ENCODE measurements at places on chromosomes 2 and 18.
A peak's percentile ranks its signal among the peaks of the same experiment; 100 is the strongest.

GRCh38 chr2:219106251-219106650 lies 45.5 kb upstream of the IHH start:
- DNase-seq, result no peak

GRCh38 chr2:55827855-55828254 lies 95.7 kb downstream of the EFEMP1 start:
- DNase-seq, result no peak

- DNase-seq, result no peak
These were observed 151.0 kb upstream of the DAPL1 start for GRCh38 chr2:158644139-158644538.

DNA sequence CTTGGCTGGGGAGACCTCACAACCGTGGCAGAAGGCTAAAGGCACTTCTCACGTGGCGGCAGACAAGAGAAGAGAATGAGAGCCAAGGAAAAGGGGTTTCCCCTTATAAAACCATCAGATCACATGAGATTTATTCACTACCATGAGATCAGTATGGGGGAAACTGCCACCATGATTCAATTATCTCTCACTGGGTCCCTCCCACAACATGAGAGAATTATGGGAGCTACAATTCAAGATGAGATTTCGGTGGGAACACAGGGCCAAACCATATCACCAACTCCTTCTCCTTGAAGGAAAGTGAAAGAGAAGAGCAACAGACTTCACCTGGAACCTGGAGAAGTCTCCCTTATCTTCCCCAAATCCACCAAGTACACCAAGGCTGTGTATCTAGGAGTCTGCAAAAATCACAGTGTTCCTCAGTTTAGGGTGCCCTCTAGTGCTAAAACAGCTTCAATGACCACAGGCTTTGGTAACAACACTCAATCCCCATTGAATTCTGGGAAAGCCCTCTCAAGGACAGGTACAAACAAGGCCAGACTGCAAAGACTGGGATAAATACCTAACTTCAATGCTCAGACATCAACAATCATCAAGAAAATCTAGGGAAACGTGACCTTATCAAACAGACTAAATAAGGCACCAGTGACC lies 148.8 kb upstream of the SRD5A2 start:
- DNase-seq, result peak; percentile 27

- no peak for DNase-seq
These were observed 577.8 kb upstream of the NXPH2 start for GRCh38 chr2:139357972-139358371.

DNA sequence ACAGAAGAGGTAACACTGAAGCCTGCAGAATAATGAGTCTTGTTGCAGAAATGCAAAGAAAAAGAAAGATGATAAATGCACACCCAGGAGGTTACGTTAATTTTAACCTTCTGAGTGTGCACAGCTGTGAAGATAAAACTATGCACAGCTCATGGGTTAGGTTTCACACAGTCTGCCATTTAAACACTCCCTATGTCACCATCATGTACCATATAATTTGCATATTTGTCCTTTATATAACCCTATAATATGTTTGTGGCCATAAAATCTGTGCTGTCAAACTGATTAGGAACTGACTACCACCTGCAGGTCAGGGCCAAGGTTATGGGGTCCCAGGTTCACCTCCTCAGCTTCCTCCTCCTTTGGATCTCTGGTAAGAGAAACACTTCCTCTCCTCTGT lies 205.5 kb downstream of the RPIA start:
- no peak for DNase-seq

GRCh38 chr2:181814057-181814491 lies 77.5 kb upstream of the ITPRID2 start:
- DNase-seq, result peak; percentile 26

- no peak for DNase-seq
These were observed 16.4 kb downstream of the SMAD7 start for GRCh38 chr18:48934415-48934722.

- DNase-seq, result no peak
These were observed 3.6 kb downstream of the B3GNT2 start for GRCh38 chr2:62199392-62200125.

- no peak for DNase-seq
These were observed 304.8 kb upstream of the SOX11 start for GRCh38 chr2:5387406-5387805.

DNA sequence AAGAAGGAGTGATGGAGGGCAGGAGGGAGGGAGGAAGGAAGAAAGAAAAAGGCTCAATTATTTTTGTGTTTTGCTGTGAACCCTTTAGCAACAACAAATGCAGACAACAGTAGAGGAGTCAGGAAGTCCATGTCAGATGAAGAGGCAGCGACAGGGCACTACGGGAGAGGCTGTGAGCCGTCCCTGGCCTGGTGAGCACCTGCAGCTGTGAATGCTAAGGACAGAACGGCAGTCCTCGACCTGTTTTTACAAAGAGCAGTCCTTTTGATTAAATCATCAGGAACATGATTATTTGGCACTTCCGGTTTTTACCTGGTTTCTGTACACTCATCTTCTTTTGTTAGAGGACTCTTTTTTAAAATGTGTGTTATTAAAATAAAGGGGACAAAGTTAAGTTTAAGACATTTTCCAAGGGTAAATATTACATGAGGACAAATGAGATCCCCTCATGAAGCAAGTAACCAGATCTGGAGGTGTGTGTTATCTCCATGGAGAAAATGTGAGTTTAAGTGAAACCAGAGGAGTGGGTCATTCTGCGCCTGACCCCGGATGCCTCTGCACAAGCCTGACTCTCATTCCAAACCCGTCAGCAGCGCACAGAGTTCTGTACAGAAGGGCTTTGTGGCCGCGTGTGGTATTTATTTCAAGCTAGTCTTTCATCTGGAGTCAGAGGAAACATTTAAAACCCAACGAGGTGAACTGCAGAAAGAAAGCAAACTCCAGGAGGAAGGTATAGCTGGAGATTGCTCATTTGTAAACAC lies 492.5 kb downstream of the SOX11 start:
- DNase-seq, result no peak

DNA sequence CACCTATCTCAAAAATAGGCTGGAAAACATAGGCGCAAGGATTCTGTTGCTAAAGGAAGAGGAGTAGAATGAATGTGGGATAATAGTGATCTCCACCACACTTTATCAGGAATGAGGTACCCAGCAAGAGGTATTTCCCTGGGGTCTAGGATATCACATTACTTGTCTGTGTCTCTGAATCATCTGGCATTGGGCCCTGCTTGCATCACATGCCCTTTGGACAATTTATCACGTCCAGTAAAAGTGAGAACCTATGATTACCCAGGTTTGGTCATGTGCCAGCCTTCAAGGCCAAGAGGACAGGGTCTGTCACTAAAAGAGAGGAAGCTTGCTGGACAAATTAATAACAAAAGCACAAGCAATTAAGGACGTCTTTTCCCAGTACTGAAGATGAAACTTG lies 11.4 kb upstream of the TRAPPC8 start:
- no peak for DNase-seq
